Vagina (tissue), 2 donors: ENCODE measurements at places on chromosomes 16 and 17. TPM values are rescaled to one million over a fixed set of nuclear protein-coding genes. Genes with fewer than 3 reads are reported as not detected.

Gene SEZ6
- total RNA-seq: not detected

- H3K27me3 ChIP-seq: no peaks in the 10 kb centered on the region
- no peaks in the 10 kb centered on the region for H3K36me3 ChIP-seq
- DNase-seq: no peak
- H3K4me1 ChIP-seq: no peaks in the 10 kb centered on the region
- H3K27ac ChIP-seq: no peak overlapping the region
- H3K4me3 ChIP-seq: no peak overlapping the region
Observed at GRCh38 chr16:81758376-81758775, 20.7 kb upstream of the PLCG2 start.

Gene CCL3
- 2.9 TPM for total RNA-seq

DNA sequence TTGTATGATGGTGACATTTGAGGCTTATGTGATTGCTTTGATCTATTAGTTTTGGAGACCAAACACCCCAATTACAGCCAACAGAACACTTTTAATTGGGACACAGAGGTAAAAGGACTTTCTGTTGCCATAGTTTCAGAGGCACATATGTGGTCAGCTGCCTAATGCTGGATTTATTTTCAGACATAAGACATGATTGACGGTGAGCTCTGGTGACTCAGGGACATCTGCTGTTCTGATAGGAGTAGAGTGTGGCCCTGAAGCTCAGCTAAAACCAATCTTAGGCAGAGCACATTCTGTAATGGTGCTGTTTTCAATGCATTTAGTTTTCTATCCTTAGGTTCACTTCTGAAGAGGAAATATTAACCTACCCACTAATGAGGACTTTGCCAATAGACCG is 247.1 kb downstream of the UTP18 start:
- no peak overlapping the region for H3K4me3 ChIP-seq
- no peaks in the 10 kb centered on the region for H3K4me1 ChIP-seq
- no peaks in the 10 kb centered on the region for H3K36me3 ChIP-seq

DNA sequence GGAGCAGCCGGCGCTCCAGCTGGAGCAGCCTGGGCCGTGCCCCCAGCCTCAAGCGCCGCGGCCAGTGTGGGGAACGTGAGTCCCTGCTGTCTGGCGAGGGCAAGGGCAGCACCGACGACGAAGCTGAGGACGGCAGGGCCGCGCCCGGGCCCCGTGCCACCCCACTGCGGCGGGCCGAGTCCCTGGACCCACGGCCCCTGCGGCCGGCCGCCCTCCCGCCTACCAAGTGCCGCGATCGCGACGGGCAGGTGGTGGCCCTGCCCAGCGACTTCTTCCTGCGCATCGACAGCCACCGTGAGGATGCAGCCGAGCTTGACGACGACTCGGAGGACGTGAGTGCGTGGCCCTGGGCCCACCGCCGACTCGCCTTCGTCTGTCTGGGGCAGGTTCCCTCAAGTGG is 16.0 kb downstream of the TPSG1 start:
- no peak for DNase-seq
- no peaks in the 10 kb centered on the region for H3K4me1 ChIP-seq
- H3K27me3 ChIP-seq: no peaks in the 10 kb centered on the region
- H3K36me3 ChIP-seq: peaks cover 3% of the 10 kb centered on the region
- H3K4me3 ChIP-seq: no peak overlapping the region
